ENCODE measurements at places on chromosomes 11 and 22. TPM values are rescaled to one million over a fixed set of nuclear protein-coding genes. Genes with fewer than 3 reads are reported as not detected.

DNA sequence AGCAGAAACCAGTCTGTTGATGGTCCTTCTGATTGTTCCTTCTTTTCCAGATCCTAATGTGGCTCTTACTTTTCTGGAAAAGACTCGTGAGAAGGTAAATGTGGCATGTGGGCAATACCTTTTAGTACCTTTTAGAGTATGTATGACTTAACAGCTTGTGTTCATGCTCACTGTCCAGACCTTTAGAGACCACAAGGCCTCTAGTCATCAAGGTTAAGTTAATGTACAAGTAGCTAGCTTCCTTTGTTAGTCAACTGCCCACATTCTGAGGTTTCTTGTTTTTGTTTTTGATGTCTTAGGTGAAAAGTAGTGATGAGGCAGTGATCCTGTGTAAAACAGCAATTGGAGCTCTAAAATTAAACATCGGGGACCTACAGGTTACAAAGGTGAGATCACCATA, 7.6 kb downstream of the PSMD13 start:
- no peak for DNase-seq
- no peaks in the 10 kb centered on the region for H3K27me3 ChIP-seq
- H3K27ac ChIP-seq, result no peak overlapping the region

DNA sequence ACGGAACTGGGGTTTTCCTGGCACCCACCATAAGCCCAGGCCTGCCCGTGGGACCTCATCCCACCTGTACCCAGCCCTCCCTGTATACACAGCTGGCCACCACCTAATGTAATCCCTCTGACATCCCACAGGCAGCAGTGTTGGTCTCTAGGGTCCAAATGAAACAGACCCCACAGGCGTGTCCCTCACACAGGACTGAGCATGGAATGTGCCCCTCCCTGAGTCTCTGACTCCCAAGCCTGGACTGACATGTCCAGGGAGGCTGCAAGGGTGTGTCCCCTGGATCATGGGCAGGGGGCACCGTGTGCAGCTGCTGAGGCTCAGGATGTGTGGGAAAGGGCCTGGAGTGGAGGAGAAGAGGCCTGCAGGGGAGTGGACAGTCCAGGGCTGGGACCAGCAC, 50.6 kb upstream of the PPARA start:
- H3K4me1 ChIP-seq, result peaks cover 92% of the 10 kb centered on the region
- peaks cover 16% of the 10 kb centered on the region for H3K36me3 ChIP-seq
- peak overlapping the region; percentile 42 for H3K27ac ChIP-seq
- H3K27me3 ChIP-seq, result no peaks in the 10 kb centered on the region
- H3K4me3 ChIP-seq, result no peak overlapping the region
- no peak for DNase-seq

GRCh38 chr11:578276-579035, 2.2 kb downstream of the PHRF1 start:
- H3K4me3 ChIP-seq, result no peak overlapping the region
- H3K27me3 ChIP-seq, result no peaks in the 10 kb centered on the region
- DNase-seq, result no peak
- peaks cover 61% of the 10 kb centered on the region for H3K4me1 ChIP-seq

- H3K36me3 ChIP-seq, result no peaks in the 10 kb centered on the region
- H3K4me3 ChIP-seq, result no peak overlapping the region
- H3K4me1 ChIP-seq, result no peaks in the 10 kb centered on the region
- no peaks in the 10 kb centered on the region for H3K27me3 ChIP-seq
Observed at GRCh38 chr22:35484651-35485556, 55.7 kb upstream of the RASD2 start.

DNA sequence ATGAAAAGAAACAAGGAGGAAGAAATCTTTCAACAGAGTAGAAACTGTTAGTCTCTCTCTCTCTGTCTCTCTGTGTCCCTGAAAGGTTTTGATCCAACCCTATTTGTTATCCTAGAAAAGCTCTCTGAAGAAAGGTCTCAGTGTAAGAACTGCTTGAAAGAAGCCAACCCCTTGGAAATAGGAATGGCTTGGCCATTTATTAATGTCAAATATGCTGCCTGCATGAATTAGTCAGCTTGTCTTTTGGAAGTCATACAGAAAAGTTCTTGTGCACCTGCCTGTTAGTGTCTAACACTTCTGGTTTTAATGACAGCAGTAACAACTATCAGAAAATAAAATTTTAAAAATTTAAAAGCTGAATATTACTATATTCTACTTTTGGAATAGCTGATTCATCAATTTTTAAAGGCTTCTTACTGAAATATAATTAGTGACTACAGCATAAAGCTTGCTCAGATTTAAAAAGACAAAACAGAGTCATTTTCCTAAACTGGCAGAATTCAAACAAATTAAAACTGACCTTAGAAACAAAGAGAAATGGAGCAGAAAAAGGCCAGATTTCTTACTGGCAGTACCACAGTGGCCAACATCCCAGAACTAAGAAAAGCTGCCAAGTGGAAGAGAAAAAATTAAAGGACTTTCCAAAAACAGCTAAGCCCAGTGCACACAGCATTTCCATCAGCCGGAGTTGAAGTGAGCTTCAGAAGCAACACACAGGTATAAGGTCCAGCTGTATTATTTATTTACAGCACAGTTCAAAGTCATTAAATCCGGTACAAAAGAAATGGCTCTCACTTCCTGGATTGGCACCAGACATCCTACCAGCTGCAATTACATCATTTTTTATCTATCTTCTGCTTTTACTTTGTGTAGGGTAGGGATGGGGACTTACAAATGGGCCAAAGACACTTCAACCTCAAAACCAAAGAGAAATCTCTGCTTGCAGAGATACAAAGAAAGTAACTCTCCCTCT, 76.3 kb downstream of the PRCP start:
- H3K36me3 ChIP-seq, result no peaks in the 10 kb centered on the region
- no peak overlapping the region for H3K4me3 ChIP-seq
- H3K27me3 ChIP-seq, result no peaks in the 10 kb centered on the region
- H3K4me1 ChIP-seq, result no peaks in the 10 kb centered on the region
- H3K27ac ChIP-seq, result no peak overlapping the region

- H3K4me3 ChIP-seq, result no peak overlapping the region
Observed at GRCh38 chr22:31603081-31603525, 58.9 kb downstream of the PISD start.

GRCh38 chr11:7906481-7906880, 24.6 kb downstream of the OR10A6 start:
- no peaks in the 10 kb centered on the region for H3K27me3 ChIP-seq
- no peak for DNase-seq
- H3K4me3 ChIP-seq, result no peak overlapping the region
- peaks cover 20% of the 10 kb centered on the region for H3K4me1 ChIP-seq
- no peak overlapping the region for H3K27ac ChIP-seq

- no peaks in the 10 kb centered on the region for H3K4me1 ChIP-seq
- no peak for DNase-seq
- no peak overlapping the region for H3K4me3 ChIP-seq
- H3K36me3 ChIP-seq, result no peaks in the 10 kb centered on the region
- no peak overlapping the region for H3K27ac ChIP-seq
- H3K27me3 ChIP-seq, result no peaks in the 10 kb centered on the region
Observed at GRCh38 chr11:74011360-74012073, 2.6 kb upstream of the UCP3 start.

GRCh38 chr22:22061085-22062077, 78.8 kb upstream of the TOP3B start:
- peak overlapping the region; percentile 39 for H3K27ac ChIP-seq
- no peaks in the 10 kb centered on the region for H3K27me3 ChIP-seq
- peak; percentile 29 for DNase-seq
- peaks cover 3% of the 10 kb centered on the region for H3K4me1 ChIP-seq

DNA sequence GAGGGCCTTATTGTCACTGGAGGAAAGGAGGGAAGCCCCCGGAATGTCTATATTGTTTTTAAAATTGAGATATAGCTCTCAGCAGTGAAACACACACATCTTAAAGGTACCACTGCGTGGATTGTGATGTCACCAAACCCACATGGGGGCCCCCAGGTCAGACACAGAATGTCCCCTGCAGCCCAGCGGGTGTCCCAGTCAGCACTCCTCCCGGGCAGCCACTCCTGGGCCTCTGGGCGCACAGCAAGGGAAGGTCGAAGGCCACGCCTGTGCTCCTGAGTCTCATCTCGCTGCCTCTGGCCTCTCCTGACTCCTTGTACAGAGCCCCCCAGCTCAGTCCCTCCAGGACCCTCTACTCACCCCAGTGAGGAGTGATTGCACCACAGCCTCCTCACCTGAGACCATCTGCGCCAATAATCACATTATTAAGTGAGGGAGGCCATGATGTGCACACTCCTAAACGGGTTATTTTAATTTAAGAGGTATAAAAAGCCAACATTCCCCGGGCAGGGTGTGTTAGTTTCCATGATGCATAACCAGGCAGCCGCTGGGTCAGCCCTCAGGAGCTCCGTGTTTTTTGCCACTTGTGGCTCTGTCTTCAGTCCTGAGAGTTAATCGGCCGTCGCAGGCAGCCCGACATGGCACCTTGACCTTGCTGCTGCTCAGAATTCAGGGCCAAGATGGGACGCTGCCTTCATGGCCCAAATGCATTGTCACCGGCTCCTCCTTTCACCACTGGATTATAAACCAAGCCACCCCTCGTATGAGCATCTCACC, 1089.3 kb downstream of the BRD1 start:
- H3K36me3 ChIP-seq, result no peaks in the 10 kb centered on the region
- DNase-seq, result no peak
- H3K4me3 ChIP-seq, result no peak overlapping the region

DNA sequence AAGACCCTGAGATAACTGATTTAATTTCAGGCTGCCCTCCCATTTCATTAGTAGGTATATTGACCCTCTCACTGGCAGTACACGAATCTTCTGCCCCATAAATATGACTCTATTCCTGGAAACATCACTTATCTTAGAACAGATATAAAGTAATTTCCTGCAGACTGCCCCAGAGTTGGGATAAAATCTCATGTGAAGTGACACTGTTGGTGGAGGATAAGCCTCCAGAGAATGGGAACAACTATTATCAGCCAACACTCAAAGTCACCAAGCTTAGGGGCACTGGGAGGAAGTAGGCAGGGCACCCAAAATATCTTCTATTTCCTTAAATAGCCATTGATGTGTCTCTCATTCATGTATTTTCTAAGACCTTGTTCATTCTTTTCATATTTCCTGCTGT, 8.2 kb downstream of the OR51B5 start:
- H3K27ac ChIP-seq, result no peak overlapping the region
- no peaks in the 10 kb centered on the region for H3K27me3 ChIP-seq

DNA sequence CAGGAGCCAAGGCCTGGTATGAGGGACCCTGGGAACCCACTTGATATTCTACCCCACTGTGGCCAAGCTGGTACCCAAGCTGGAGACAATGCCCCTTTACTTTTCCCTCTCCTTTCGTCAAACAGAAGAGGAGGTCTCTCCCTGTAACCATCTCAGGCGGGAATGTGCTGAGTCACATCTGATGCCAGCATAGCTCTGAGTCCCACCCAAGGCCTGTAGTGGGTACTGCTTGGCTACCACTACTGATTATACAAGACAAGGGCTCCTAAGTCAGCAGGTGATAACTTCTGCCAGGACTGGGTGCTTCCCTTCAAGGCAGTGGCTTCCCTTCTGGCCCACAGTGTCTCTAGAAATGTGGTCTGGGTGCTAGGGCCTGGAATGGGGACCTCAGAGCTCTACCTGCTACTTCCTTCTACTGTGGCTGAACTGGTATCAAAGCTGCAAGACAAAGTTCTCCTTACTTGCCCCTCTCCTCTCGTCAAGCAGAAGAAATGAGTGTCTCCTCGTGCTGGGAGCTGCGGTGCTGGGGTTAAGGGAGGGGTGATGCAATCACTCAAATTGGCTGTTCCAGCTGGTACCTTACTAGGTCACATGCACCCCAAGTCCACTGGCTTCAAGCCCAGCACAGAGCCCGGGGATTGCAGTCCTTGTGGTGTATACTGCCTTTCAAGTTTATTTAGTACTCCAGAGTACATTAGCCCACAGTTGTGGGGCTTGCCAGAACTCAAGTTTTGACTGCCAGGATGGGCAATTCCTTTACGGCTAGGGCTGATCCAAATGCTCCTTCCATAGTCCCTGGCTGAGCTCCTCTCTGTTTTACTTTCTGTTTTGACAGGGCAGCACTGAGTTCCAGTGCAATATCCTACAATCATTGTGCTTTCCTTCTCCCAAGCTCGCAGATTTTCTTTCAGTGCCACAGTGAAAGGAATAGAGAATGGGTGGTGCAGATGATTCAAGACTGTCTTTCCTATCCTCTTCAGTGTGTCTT, 419.7 kb upstream of the CNTN5 start:
- no peaks in the 10 kb centered on the region for H3K27me3 ChIP-seq
- no peaks in the 10 kb centered on the region for H3K4me1 ChIP-seq
- no peak overlapping the region for H3K27ac ChIP-seq
- no peaks in the 10 kb centered on the region for H3K36me3 ChIP-seq

DNA sequence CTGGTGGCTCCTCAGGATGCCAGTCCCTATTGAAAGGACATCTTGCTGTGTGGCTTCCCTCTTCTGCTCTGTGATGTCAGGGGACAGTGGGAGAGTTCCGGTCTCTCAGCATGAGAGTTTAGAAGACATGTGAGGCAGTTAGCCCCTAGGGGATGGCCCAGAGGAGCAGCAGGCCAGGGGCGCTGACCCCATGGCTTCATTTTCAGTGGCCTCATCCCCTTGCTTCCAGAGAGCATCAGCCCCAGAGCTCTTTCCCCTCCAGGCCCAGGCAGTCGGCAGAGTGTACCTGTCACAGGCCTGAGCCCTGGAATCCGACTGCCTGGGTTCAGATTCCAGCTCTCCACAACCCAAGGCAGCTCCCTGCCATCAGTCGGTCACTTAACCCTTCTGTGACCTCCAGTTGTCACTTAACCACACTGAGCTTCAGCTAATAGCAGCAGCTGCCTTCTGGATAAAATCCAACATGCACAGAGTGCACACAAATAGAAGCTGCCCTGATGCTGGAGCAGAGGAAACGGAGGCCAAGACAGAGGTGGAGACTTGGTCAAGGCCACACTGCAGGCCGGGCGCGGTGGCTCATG, 14.1 kb upstream of the LRRC10B start:
- no peaks in the 10 kb centered on the region for H3K36me3 ChIP-seq
- H3K27me3 ChIP-seq, result no peaks in the 10 kb centered on the region
- DNase-seq, result no peak
- H3K4me1 ChIP-seq, result peaks cover 4% of the 10 kb centered on the region

The PIK3C2A gene
- total RNA-seq, result 40.0 TPM

The CYP2D6 gene
- total RNA-seq, result 0.52 TPM

The APOBEC3H gene
- total RNA-seq, result not detected

The ANO9 gene
- total RNA-seq, result 15.6 TPM

The OR51I1 gene
- not detected for total RNA-seq

The MS4A7 gene
- total RNA-seq, result 10.9 TPM

The C11orf42 gene
- not detected for total RNA-seq

The ZNF70 gene
- total RNA-seq, result 4.2 TPM

The ISX gene
- not detected for total RNA-seq

The GUCY1A2 gene
- total RNA-seq, result 4.4 TPM

The NLRP14 gene
- under 0.01 TPM for total RNA-seq

The PLAAT2 gene
- total RNA-seq, result not detected

The KCNQ1 gene
- 46.1 TPM for total RNA-seq

The NFAM1 gene
- total RNA-seq, result 1.0 TPM

Measured in body of pancreas (tissue), 4 donors.